ENCODE measurements at places on chromosomes 3 and 15.

DNA sequence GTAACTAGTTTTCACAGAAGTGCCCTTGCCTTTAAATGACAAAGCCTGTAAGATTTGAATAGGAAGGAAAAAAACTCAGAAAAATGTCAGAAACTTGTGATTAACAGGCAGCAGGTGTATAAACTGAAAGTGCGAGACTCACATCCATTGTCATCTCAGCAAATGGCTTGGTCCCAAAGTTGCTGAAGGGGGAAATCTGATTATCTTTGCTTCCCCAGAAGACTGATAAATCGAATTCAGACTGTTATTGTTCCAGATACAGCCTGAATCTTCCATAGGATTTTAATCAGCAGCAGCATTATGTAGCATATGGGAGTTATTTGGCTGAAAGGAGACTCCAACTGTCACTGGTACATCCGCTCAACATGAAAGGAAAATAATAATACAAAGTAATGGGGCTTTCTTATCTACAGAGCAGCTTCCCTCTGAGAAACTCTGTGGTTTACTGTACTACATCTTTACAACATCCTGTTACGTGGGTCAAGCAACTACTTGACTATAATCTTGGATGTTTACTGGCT, 550.4 kb upstream of the CCDC54 start:
- DNase-seq = no peak

GRCh38 chr3:160876643-160877042, 120.6 kb downstream of the PPM1L start:
- DNase-seq = no peak

DNA sequence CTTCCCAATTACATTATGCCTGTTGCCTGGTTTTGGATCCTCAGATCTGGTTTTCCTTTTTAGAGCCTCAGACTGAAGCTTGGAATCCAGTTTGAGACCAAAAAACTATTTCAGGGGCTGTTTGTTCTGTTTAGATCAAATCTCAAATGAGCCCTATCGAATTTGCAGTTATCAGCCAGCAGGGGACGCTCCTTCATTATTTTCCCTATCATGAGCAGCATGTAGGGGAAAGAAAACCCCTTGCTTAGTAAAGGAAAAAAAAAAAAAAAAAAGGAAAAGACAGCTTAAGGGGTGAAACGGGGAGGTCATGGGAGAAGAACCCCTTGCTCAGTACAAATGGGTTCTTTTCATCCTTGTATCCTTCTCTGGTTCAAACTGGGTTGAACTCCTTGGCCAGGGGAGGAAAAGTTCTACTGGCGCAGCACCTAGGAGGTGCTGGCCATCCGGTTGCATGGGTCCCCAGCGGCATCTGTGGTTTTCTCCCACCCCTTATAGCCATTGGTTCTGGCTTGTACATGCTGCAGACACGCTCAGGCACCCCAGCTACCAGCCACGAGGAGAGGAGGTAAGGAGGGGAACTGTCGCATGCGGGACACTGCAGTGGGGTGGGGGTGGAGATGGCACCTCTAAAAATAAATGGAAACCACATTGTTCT, 1375.1 kb upstream of the ALCAM start:
- DNase-seq = no peak

GRCh38 chr15:67911727-67912126, 71.9 kb upstream of the RNU6-1 start:
- no peak for DNase-seq

DNA sequence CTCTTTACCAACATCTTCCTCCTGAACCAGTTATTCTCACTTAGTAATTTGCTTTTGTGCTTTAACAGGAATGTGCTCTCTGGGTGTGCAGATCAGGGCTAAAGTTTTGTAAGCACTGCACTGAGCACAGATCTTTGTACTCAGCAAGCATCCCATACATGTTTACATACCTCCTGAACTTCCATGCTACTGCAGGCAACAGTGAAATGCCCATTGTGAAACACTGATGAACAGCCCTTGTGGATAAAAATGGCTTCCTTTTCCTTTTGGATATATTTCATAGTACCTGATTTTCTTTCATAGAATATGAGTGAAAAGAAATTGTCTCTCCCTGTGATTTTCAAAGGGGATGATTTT, 855.9 kb downstream of the MCTP2 start:
- no peak for DNase-seq

DNA sequence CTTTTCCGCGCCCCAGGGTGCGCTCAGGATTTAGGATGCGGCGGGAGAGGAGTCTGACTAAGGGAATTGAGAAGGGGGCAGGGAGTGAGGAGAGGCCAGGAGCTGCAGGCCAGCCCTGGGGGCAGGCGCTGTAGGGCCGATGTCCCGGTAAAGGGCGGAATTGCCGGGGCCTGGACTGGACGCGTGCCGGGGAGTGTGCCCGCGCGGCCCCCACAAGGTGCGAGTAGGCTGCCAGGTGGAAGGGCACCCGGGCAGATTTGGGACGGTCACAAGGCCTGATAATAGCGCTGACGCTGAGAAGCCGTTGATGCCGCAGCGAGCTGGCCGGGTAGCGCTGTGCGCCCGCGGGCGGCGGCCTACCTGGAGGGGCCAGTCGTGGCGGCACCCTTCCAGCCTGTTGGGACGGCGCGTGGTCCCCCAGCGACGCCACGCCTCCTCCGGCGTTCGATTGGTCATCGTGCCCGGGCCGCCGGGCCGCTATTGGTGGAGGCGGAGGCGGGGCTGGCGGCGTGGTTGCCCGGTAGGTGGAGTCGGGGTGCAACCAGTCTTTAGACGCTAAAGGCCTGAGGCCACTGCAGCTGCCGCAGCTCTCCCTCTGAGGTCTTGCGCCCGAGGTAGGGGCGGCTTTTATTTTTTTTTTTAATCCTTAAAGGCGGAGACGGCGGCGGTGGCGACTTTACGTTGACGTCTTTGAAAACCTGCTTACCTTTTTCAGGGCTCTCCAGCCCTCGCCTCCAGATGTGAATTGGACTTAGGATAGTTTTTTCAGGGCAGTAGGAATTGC, 903 bp downstream of the SLC25A38 start:
- DNase-seq = peak; percentile 87
